Thymus (tissue), 14 donors: ENCODE measurements at places on chromosomes 7 and 10.

- no peak for DNase-seq
These were observed 44.3 kb downstream of the AHR start for GRCh38 chr7:17342756-17343155.

- DNase-seq: no peak
These were observed 4.2 kb downstream of the FEZF1 start for GRCh38 chr7:122300211-122300932.

- DNase-seq: no peak
These were observed 365 bp downstream of the YME1L1 start for GRCh38 chr10:27153845-27154193.

- no peak for DNase-seq
These were observed 55.7 kb upstream of the PTER start for GRCh38 chr10:16381083-16381482.

GRCh38 chr7:158396982-158397862 is 190.4 kb downstream of the PTPRN2 start:
- DNase-seq: no peak

DNA sequence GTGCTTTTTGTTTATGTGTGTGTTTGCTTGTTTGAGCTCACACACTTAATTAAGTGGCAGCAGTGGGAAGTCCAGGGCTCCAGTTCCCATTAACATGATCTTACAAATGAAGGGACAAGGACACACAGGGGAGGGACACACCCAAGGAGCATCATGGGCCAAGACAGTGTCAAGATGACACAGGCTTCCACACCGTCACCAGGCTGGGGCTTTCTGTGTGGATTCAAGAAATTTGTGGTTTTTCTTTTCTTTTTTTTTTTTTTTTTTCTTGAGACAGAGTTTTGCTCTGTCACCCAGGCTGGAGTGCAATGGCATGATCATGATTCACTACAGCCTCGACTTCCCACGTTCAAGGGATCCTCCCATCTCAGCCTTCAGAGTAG is 173.6 kb downstream of the KIAA1217 start:
- DNase-seq: no peak

GRCh38 chr7:106254525-106255116 is 30.2 kb downstream of the NAMPT start:
- DNase-seq: no peak

DNA sequence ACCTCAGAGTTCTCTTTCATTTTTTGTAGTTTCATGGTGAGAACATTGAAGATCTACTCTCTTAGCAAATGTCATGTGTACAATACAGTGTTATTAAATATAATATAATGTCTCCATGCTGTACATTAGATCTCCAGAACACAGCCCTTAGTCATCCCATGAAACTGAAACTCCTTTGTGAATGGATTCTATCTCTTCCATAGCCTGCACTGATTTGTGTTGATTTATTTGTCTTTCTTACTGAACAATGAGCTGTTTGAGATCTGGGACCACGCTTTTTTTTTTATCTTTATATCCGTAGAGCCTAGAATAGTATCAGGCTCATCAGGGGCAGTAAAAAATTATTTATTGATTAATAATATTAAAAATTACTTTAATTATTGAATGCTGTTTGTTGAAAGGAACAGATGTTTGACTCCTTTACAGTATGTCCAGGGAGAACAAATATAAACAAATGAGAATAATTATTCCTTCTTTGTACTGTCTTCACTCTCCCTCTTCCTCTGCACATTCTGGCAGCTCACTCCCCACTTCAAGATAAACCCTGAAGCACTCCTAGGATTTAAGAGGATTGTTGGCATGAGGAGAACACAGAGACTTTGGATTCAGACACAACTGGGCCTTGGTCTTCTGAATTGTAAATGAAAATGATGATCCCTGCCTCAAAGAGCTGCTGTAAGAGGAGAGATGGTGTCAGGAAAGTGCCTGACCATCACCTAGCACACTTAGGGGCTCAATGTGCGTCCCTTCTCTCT is 81.6 kb upstream of the MSRB2 start:
- no peak for DNase-seq

DNA sequence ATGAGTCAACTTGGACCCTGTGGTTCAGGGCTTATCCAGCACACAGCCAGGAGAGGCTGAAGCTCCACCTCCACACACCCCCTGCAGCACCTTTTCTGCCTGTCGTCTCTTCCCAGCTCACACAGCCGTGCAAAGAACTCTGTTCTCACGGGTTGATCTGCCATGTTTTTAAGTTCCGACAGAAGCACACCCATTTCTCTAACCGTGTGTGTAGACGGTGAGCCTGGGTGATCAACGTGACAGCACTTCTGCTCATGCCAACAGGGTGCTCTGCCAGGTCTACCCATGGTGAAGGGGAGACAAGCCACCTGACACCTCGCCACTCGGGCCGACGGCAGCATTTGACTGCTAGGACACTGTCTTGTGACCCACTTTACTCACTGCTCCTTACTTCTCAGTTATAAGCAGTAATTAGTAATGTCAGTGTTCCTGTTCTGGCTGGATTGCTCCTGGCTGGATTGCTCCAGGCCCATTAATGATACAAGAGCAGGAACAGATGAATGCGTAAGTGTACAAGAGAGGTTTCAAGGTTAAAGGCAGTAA is 90.5 kb downstream of the RNF216 start:
- no peak for DNase-seq

DNA sequence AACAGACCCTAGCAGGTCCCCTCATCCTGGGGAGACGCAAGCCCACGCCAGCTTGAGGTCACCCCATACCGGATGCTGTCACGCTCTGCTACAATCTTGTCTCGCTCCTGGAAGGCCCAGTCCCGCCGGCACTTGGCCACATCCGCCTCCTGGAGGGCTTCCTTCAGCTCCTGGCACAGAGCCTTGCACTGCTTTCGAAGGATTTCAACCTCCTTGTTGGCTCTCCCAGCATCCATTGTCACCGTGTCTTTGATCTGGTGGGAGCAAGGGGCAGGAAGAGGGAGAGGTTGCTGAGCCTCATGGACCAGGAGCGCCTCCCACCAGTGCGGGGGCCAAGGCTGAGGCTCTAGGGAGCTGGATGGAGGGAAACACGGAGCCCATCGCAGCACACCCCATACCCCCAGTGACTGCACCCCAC is 90.9 kb downstream of the DLG5 start:
- no peak for DNase-seq

DNA sequence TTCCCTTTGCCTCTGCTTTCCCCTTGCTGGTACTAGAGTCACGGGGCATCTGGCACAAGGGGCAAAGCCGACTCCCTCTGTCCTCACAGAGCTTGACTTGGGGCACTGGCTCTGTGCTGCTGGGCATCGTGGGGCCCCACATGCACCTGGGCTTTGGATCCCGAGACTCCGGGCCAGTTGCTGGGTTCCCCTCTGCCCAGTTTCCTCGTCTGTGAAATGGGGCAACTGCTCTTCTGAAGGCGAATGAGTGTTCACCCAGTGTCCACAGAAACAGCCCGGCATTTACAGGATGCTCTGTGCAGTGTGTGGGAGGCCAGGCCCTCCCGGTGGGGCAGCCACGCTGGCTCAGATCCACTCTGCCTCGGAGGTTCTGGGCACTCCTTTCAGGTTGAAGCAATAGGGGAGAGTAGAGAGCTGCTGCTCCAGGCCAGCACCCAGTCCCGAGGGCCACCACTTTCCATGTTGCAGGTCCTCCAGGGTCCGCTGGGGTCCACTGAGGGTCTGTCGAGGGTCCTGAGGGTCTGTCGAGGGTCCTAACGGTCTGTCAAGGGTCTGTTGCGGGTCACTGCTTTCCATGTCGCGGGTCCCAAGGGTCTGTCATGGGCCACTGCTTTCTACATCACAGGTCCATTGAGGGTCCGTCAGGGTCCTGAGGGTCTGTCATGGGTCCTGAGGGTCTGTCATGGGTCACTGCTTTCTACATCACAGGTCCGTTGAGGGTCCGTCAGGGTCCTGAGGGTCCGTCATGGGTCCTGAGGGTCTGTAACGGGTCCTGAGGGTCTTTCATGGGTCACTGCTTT is 103.6 kb downstream of the VIPR2 start:
- DNase-seq: no peak

DNA sequence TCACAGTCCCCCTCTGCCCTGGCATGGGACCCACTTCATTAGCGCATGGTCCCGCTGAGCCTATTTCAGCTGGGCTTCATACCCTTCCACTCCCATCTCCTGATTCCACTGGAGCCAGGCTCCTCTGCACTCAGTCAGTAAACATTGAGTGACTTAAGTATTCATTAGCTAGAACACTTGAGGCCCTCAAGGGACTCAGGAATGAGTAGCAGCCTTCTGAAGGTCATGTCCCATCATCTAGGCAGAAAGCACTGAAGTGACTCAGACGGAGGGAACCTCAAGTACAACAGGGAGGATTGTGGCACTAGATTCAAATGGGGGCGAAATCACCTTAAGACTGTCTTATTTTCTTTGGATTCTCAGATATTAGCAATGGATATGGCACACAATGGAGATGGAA is 186.6 kb upstream of the INHBA start:
- no peak for DNase-seq

DNA sequence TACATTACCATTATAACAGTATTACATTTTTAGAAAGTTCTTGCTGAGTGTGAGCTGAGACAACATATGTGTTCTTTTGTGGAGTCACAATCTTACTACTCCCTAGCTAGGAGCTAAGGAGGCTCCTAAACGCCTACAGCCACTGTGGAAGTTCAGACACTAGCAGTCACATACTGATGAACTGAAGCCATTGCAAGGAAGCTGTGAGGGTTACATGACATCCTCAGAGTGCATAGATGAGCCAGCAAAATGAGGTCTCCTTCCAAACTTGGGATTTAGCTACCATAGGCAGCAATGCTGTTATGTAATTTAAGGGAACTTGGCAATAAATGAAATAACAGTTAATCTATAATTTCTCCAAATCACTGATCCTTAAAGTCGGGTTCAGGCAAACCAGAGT is 10.8 kb upstream of the ST7 start:
- no peak for DNase-seq

DNA sequence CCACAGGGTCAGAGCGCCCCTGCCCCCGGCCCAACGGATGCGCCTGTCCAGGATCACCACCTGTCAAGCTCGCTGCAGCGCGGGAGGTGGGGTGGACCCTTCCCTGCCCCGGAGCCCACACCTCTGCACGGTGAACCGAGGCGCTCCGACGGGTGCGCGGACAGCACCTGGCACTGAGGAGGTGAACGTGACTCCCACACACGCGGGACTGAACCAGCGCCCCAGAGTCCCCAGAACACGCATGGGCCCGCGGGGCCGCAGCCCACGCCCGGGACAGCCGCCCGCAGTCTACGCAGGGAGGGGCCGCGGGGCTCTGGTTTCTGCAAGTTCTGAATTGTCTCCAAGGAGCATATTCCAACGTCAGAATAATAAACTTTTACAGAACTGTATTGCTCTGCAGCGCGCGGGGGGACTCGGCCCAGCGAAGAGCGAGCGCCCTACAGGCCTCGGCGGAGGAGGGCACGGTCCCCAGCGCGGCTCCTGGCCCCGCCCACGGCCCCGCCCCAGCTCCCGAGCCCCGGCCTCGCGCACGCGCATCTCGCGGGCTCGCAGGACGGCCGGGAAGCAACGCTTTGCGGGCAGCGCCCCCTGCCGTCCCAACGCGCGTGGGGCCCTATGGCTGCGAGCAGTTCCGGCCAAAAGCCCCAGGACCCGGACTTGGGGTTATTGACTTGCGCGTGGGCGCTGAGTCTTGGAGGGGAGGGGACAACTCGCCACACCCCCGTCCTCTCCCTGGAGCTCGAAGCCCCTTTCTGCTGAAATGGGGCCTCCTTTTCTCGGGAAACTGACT is 29.7 kb downstream of the OAT start:
- DNase-seq: peak; percentile 93

DNA sequence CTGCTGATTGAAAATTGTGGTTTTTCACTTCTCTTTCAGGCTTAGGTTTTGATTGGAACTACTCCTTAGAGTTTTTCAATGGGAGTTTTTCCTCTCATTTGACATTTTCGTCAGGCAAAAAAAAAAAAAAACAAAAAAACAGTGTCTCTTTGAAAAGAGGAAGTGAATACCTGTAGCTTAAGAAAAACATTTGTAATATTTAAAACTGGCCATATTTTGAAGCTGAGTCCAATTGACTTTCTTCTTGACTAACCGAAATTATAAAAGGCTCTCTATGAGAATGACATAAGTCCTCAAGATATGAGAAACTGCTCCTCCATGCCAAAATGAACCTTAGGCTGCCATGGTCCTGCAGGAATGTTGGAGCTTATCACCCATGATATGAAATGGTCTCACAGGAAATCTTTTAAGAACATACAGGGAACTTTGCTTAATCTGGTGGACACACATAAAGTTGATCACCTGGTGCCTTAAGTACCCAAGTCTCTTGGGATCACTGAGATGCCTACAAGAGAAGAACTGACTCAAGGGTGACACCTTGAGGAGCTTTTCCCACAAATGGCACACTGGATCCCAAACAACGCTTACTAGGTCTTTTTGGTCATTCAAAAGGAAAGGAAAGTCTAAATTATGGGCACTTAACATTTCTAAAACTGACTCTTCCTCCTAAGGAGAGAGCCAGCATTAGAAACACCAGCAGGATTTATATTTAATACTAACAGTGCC is 263.4 kb downstream of the CDC14C start:
- no peak for DNase-seq

- DNase-seq: no peak
These were observed 19.2 kb downstream of the PRXL2A start for GRCh38 chr10:80427541-80427940.

- peak; percentile 71 for DNase-seq
These were observed 546.5 kb upstream of the STEAP1 start for GRCh38 chr7:89607792-89608191.

DNA sequence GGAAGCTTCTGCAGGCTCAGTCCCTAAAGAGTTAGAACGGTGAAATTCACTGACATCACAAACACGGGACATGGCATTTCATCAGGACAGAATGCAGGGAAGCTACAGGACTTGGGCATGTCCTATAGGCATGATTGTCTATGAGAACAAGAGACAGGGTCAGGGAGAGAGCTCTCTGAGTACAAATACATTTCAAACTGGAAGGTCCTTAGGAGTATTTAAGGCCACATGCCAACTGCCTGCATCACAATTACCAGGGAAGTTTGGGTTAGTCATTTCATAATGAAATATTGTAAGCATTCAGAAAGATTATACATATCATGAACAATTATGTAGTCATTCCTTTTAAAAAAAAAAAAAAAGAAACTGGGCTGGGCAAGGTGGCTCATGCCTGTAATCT is 71.3 kb downstream of the CREB3L2 start:
- DNase-seq: no peak

- DNase-seq: no peak
These were observed 17.6 kb upstream of the CRHR2 start for GRCh38 chr7:30699706-30700495.

DNA sequence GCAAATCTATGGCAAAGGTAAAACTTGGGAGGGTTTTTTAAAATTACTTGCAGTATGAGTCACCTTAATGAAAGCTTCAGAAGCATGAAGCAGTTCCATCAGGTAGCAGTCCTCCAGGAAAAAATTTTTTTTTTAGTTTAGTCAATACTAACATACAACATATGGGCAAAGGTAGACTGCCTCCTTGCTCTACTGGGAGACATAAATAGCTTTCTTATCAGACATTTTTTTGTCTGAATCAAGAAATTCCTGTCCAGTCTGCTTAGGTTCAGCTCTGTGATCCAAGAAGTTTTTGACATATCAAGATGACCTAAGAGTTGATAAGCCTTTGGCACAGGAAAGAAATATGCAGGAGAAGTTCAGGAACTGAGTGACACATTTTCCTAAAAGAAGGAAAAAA is 171.5 kb upstream of the TCF7L2 start:
- no peak for DNase-seq
